ENCODE measurements at places on chromosomes 7 and 10.

GRCh38 chr7:124137664-124138063, 104.8 kb upstream of the TMEM229A start:
- no peak for DNase-seq

- DNase-seq = no peak
Measured at GRCh38 chr7:22248111-22248809, 108.7 kb downstream of the RAPGEF5 start.

- peak; percentile 70 for DNase-seq
Measured at GRCh38 chr10:22713853-22714478, 412 bp downstream of the PIP4K2A start.

- no peak for DNase-seq
Measured at GRCh38 chr10:7475939-7476338, 65.1 kb upstream of the SFMBT2 start.

- no peak for DNase-seq
Measured at GRCh38 chr7:142752376-142753225, 3.3 kb downstream of the PRSS1 start.

- DNase-seq = no peak
Measured at GRCh38 chr7:100620804-100621203, 8.5 kb downstream of the MOSPD3 start.

DNA sequence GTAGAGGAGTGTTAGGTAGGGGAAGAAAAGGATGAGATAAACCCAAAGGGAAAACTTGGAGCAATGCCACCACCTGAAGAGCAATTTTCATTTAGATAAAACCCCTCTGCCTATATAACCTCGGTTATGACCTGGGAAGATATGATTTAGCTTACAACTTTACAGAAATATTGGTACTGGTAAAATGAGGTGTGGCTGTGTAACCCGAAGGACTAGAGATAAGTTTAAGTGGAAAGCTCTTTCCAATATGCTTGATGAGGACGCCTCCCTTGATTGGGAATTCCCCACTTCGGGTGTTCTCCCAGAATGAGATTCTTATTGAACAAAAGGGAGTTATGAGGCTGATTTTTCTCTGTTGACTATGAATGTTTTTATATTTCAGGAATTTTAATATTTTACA, 109.5 kb upstream of the CDK6 start:
- no peak for DNase-seq

- peak; percentile 78 for DNase-seq
Measured at GRCh38 chr10:119652361-119652730, 1.2 kb downstream of the BAG3 start.

GRCh38 chr10:131180086-131180485, 131.4 kb downstream of the TCERG1L start:
- DNase-seq = no peak

DNA sequence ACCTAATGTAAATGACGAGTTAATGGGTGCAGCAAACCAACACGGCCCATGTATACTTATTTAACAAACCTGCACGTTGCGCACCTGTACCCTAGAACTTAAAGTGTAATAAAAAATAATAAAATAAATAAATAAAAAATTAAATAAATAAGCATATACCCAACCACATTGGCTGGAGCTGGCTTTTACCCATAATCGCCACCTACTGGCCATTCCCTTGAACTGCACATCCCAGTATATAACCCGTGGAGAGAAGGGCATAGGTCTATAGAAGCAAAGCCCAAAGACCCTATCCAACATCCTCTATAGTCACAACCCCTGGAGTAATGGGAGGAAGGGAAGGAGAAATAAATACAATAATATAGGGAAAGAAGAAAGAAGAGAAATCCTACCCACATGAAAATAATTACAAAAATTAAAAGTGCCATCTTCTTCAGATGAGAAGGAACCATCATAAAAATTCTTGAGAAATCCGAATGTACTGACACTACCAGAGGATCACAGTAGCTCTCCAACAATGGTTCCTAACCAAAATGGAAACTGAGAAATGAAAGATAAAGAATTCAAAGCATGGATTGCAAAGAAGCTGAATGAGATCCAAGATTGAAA, 65.6 kb downstream of the TWIST1 start:
- DNase-seq = peak; percentile 9

GRCh38 chr7:99141841-99142726, 1.8 kb downstream of the SMURF1 start:
- DNase-seq = peak; percentile 56

DNA sequence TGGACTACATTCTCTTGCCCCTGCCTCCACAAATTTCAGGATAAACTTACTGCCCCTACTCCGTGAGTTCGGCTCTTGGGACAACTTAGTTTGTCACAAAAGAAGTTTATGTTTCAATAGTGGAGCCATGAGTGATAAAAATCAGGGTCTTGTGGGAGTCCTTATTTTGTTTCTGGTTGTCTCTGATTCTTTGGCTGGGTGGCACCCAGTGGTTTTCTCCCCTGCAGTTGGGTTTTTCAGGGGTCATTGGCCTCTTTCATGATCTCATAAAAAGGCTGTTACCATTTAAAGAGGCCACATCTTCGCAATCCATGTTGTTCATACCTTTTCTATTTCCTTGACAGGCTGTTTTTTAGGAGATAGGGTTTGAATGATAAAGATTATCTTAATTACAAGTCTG, 5.5 kb downstream of the TET1 start:
- DNase-seq = no peak

GRCh38 chr10:31171402-31172083, 139.9 kb upstream of the ZNF438 start:
- DNase-seq = no peak

DNA sequence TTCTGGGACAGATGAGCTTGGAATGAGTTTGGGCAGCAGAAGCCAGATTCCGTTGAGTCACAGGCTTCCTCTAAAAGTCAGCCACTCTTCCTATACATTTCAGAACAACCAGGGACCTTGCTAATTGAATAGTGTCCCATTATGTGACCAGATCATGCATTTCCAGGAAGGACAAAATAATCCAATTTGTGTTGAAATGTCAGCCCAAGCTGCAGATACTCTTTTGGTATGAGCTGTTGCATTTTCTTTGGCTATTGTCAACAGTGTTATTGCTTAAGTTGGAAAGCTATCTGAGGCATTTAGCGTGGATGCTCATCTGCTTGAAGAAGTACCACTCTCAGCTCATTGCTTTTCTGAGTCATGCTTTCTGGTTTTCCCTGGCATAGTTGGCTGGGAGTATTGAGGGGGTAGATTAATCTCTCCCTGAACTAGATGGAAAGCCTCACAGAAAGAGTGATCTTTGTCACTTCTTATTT, 223.7 kb upstream of the HABP2 start:
- DNase-seq = no peak

DNA sequence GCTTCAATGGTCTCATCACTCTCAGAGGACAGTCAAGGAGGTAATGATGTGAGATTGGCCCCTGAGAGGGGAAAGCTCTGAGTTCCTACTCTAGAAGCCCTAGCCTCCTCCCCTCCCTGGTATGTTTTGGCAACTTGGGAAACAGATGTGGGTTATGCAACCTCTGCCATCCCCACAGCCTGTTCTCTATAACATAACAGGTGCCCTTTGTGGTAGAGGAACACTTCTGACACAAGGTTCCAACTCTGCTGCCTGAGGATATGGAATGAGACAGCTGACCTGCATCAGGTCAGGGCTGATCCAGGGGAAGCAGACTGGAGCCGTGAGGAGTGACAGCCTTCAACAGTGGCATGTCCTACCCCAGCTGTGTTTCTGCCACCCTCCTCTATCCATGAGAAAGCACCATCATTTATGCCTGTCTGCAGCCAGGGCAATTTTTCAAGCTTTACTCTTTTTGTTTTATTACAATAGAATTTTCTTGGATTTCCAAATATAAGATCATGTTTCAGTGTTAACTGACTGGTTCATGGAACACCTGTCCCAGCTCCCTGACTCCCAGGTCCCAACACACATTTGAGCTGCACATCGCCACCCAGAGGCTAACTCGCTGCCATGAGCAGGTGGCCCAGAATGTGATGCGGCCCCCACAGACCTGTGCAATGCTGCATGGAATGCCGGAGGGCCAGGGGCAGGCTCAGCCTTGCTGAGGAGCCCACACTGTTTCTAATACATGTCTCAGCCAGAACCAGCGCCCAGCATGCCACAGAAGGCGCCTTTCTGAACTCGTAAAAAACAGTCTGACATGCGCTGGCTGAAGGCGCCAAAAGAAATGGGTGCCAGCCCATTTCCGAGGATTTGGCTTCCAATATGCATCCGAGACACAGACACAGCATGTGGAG, 124.8 kb upstream of the CHST15 start:
- no peak for DNase-seq

DNA sequence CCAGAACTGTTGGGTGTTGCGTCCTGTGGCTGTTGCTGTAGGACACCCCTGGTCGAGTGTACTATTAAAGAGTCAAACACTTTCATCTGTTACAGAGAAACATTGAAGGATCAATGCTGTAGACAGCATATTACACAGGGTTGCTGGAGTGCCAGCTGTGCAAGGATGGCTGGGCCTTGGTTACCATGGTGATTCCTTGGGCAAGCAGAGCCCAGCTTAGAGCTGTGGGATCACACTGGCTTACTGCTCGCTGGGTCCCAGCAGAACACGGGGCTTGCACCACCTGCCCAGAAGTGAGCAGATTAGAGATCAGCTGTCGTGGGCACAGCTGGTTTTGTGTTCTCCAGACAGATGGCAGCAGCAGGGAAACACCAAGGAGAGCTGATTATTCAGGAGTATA, 76.0 kb downstream of the GPR141 start:
- no peak for DNase-seq

DNA sequence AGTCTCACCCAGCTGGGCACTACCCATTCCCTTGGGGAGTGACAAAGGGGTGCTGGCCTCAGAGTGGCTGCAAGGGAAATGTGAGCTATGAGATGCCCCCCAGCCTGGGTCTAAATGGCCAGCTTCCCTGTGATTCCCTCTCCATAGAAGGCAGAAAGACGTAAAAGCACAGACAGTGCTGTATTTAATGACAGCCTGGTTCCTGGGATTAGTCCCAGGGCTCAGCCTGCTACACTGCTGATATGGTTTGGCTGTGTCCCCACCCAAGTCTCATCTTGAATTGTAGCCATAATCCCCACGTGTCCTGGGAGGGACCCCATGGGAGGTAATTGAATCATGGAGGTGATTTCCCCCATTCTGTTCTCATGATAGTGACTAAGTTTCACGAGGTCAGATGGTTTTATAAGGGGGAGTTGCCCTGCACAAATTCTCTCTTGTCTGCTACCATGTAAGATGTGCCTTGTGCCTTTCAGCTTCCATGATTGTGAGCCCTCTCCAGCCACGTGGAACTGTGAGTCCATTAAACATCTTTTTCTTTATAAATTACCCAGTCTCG, 23.9 kb upstream of the CALN1 start:
- DNase-seq = peak; percentile 6

- no peak for DNase-seq
Measured at GRCh38 chr7:128266883-128267594, 26.0 kb downstream of the LEP start.

GRCh38 chr10:20995123-20995987, 98.2 kb upstream of the NEBL start:
- DNase-seq = no peak

- DNase-seq = no peak
Measured at GRCh38 chr10:30782537-30783461, 153.2 kb upstream of the LYZL2 start.

- DNase-seq = no peak
Measured at GRCh38 chr10:51629934-51630639, 69.3 kb downstream of the CSTF2T start.

- DNase-seq = peak; percentile 25
Measured at GRCh38 chr10:50316695-50317648, 65.7 kb upstream of the ASAH2 start.

GRCh38 chr10:28445516-28445915, 87.4 kb upstream of the WAC start:
- no peak for DNase-seq

- DNase-seq = peak; percentile 3
Measured at GRCh38 chr7:38881947-38882684, 26.9 kb downstream of the VPS41 start.

GRCh38 chr10:78401624-78402367, 368.1 kb downstream of the RPS24 start:
- DNase-seq = no peak

GRCh38 chr10:34655286-34656170, 159.6 kb downstream of the PARD3 start:
- DNase-seq = peak; percentile 70

- DNase-seq = no peak
Measured at GRCh38 chr10:47082055-47082784, 171.0 kb downstream of the PTPN20 start.

DNA sequence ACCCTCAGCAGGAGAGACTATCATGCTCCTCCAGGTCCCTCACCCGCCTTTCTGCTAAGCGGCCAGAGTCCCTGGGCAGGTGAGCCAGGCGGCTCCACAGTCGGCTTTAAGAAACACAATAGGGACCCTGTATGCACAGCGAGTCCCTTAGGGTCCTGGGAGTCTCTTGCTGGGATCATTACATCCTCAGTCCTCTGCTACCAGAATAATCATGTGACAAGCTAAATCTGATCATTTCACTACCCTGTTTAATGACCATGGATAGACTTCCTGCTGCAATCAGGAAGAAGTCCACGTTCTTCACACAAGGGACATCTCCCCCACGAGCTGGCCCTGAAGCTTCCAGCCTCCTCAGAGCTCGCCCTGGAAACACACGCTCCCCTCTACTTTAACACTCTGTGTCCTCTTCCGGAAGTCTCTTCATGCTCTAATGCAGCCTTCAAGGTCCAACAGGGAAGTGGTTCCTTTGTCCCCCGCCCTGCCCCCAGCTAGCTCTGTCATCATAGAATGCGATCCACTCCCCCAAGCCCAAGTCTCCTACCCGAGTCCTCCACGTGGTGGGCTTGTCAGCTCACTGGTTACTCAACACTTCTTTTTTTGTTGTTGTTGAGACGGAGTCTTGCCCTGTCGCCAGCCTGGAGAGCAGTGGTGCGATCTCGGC, 101.5 kb downstream of the RNF216 start:
- DNase-seq = no peak

- peak; percentile 37 for DNase-seq
Measured at GRCh38 chr7:92588561-92588960, 1.6 kb downstream of the FAM133B start.

DNA sequence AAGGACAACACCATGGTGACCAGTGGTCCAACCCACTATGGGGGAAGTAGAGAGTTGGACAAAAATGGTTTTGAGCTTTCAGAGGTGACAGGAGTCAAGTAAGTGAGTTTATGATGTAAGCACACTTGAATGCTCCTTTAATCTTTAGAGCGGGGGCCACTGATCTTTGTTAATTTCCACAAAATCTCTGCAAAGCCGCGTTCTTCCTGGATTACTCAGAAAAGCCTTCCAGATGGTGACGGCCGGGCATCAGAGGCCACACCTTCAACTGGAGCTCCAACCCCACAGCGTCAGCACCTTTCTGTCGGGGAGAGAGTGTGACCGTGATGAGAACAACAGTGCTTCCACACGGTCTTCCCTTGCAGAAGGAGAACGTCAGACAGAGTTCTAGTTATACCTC, 35.2 kb upstream of the KLF6 start:
- DNase-seq = no peak
